ENCODE measurements at places on chromosomes 2 and 18.

GRCh38 chr2:9139491-9140443 is 66.8 kb upstream of the ASAP2 start:
- peak; percentile 61 for DNase-seq

DNA sequence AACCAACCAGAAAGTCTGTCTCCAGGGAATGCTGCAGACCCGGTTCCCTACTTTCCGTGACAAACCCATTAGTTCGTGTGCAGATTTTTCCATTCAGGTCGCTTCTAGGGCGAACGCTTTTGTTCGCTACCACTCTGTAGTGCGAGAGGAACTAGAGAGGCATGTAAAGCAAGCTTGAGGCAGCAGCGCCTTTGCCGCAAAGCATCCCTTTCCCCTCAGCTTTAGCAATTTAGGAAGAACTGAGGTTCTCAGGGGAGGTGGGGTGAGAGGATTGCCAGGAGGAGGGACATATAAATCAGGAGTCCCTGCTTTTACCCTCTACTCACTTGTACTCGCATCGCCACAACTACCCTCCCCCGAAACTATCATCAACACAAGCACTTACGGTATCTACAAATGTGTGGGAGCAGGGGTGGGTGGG is 748 bp upstream of the ZNF804A start:
- peak; percentile 36 for DNase-seq

- DNase-seq: no peak
Measured at GRCh38 chr2:217225596-217225995, 365.7 kb upstream of the TNP1 start.

- DNase-seq: no peak
Measured at GRCh38 chr2:160614391-160614790, 120.8 kb upstream of the RBMS1 start.

GRCh38 chr2:69693775-69694450 is 48.0 kb upstream of the ANXA4 start:
- no peak for DNase-seq

- no peak for DNase-seq
Measured at GRCh38 chr2:128720080-128721022, 401.7 kb upstream of the HS6ST1 start.

DNA sequence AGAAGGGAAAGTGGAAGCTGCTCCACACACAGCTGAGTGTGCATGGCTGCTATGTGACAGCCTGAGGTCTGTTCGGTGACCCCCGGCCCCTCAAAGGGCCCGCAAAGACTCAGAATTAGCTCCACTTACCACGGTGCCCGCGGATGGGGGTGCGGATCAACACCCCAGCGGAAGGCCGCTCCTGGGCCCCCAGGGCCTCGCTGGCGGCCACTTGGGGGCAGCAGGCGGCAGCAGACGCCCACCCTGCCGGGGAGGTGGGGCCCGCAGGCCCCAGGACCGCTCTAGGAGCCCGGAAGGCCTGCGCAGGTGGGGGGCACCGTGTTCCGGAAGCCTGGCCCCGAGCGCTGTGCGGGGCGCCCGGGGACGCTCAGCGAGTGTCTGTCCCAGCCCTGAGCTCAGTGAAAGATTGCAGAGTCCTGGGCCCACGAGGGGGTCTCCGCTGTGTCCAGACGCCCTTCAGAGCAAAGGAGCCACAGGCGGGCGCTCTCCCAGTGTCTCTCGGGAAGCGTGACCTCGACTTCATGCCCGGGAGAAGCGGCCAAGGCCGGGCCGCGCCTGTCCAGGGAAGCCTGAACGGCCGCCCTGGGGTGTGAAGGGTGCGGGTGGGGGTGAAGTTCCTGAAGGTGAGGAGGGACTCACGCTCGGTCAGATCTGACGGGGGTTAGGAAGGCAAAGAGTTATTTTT is 118.7 kb downstream of the VAPA start:
- DNase-seq: no peak
